NCI-H526 (cell line): ENCODE measurements at places on chromosomes 4 and X.

- DNase-seq: no peak
Observed at GRCh38 chr4:76582074-76582816, 147.2 kb downstream of the SHROOM3 start.

DNA sequence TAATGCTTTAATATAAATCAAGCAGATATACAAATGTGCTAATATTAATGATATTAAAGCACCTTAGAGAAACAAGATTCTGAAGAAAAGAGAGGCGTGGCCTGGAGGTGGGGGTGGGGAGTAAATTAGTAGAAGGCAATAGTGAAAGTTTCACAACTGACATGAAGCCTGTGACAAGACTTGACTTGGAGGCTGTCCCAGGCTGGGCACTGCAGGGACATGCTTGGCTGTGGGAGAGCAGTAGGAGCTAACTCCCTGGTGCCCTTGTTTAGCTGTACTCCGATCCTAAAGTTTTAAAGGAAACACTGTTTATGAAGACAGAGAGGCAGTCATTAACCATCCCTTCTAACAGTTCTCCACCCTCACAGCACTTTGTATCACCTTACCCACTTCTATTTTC is 239.0 kb upstream of the MAB21L2 start:
- DNase-seq: no peak

DNA sequence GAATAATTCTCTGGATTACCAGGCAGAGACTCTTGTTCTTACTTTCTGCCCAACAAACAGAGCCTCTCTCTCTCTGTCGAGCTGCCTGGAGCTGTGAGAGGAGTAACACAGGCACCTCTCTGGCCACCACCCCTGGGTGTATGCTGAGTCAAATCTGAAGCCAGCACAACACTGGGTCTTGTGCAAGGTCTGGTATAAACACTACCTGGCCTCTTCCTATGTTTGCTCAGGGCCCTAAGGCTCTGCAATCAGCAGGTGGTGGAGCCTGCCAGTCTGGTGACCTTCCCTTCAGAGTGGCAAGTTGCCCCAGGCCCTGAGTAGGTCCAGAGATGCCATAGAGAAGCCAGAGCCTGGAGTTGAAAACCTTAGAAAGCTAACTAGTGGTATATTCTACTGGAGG is 139.9 kb downstream of the CPXCR1 start:
- DNase-seq: no peak

- no peak for DNase-seq
Observed at GRCh38 chrX:19585332-19586082, 70.2 kb upstream of the MAP3K15 start.

- no peak for DNase-seq
Observed at GRCh38 chrX:10110984-10111363, 45.8 kb upstream of the CLCN4 start.
